DND-41 (cell line): ENCODE measurements at places on chromosomes 1 and 21.
A peak's percentile ranks its signal among the peaks of the same experiment; 100 is the strongest.

- no peak overlapping the region for H3K4me3 ChIP-seq
- no peaks in the 10 kb centered on the region for H3K4me1 ChIP-seq
- no peak for DNase-seq
- H3K27ac ChIP-seq, result no peak overlapping the region
- no peaks in the 10 kb centered on the region for H3K36me3 ChIP-seq
These were observed 43.8 kb upstream of the PBX1 start for GRCh38 chr1:164515231-164515630.

DNA sequence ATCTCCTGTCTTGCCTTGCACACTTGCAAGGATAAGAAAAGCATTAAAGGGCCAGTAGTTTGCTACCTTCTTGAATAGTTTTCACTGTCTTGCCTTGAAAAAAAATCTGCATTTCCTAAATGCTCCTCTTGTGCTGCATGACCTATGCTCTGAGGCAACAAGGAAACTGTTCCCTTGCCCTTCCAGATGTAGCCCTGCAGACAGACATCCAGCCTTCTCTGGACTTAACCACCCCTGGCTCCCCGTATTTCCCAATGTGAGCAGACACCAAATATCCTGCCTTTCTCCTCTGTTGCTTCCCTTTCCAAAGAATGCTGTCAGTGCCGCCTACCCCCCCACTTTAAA, 177.6 kb downstream of the GABPA start:
- no peaks in the 10 kb centered on the region for H3K36me3 ChIP-seq
- no peak overlapping the region for H3K4me3 ChIP-seq
- H3K27ac ChIP-seq, result no peak overlapping the region
- H3K27me3 ChIP-seq, result no peaks in the 10 kb centered on the region

GRCh38 chr1:186443638-186444037, 17.3 kb downstream of the PDC start:
- DNase-seq, result no peak
- H3K4me1 ChIP-seq, result no peaks in the 10 kb centered on the region
- no peaks in the 10 kb centered on the region for H3K27me3 ChIP-seq

GRCh38 chr1:25028907-25029599, 99.0 kb upstream of the RUNX3 start:
- no peak overlapping the region for H3K4me3 ChIP-seq
- no peaks in the 10 kb centered on the region for H3K36me3 ChIP-seq
- DNase-seq, result no peak

DNA sequence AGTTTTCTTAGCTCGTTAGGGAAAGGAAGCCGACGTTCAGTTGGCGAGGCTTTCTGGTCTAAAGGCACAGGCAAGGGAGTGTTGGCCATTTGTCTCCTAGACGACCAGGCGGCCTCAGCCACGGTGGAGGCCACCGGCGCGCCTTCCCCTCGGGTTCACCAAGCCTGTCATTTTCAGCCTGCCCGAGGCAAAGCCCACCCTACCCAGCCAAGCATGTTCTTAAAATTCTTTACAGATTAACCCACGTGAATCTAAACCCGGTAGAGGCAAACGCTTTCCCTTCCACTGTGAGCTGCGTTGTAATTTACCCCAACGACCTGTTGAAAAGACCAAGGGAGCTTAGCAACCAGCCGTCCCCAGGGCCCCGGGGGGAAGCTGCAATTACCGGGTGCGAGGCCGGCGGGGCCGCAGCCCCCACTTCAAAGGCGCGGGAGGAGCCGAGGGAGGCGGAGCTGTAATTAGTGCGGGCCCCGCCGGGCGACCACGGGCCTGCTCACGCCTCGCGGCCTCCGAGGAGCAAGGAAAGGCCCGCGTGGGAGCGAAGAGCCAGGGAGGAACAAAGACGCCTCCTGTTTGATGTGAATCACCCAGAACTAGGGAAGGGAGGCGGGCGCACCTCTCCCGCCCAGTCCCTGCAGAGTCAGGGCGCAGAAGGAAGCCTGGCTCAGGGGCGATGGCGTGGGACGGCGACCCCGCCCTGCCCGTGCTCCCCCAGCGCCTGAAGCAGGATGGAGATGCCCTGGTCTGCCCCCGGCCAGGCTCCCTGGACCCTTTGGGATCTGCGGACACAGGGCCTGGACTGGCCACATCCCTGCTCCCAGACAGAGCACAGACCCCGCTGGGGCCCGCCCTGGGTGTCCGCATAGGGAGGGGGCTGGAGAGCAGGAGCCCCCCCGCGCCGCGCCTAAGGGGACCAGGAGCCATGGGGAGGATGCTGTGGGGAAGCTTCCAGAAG, 12.1 kb upstream of the TSPEAR start:
- H3K4me1 ChIP-seq, result no peaks in the 10 kb centered on the region

GRCh38 chr1:75723989-75724471, 479 bp upstream of the ACADM start:
- 0 out of 2 replicates have a peak, but pooled peaks cover 5% of the 10 kb centered on the region for H3K36me3 ChIP-seq
- peaks cover 38% of the 10 kb centered on the region for H3K4me1 ChIP-seq
- H3K4me3 ChIP-seq, result peak overlapping the region; percentile 95
- no peaks in the 10 kb centered on the region for H3K27me3 ChIP-seq
- peak; percentile 81 for DNase-seq
